Activated naive CD4-positive, alpha-beta T cell treated with anti-CD3 and anti-CD28 coated beads, Interleukin-2, amount 50 U/mL, for 72 hours (primary cell): ENCODE measurements at places on chromosomes 3 and 15.

DNA sequence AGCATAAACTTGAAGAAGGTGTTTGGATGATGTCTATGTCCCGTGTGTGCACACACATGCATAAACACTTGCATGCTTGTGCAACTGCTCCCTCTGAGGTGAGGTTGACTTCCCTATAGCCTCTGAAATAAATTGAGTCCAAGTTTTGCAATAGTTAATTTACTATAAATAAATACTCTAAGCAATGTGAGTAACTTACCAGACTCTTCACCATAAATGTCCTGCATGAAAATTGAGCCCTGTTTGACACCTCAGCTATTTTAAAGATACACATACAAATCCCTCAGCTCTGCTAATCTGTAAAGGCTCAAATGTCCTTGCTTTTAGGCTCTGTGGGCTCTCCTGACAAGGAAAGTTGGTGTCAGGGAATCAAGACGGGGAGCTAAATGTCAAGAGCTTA lies 37.1 kb downstream of the GJD2 start:
- no peak for DNase-seq

GRCh38 chr15:32966512-32966911 lies 228.0 kb downstream of the FMN1 start:
- no peak for DNase-seq

GRCh38 chr3:4818986-4819693 lies 160.1 kb upstream of the BHLHE40 start:
- DNase-seq = no peak

DNA sequence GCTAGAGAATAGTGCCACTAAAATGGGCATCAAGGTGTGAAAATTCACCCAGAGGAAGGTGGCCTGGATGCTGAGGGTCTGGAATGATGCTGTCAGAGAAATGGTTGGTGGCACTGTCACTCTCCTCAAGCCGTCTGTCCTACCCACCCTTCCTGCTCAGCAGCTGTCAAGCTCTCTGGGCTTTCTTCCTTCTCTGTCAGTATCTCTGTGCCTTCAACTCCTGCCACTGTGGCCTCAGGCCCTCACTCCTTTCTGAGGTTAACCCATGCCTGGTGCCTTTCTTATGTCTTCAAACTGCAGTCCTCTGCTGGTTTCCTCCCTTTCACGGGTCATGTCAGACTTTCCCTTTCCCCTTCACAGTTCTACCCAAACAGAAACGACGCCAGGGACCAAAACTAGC lies 4.4 kb downstream of the MYO5C start:
- no peak for DNase-seq

DNA sequence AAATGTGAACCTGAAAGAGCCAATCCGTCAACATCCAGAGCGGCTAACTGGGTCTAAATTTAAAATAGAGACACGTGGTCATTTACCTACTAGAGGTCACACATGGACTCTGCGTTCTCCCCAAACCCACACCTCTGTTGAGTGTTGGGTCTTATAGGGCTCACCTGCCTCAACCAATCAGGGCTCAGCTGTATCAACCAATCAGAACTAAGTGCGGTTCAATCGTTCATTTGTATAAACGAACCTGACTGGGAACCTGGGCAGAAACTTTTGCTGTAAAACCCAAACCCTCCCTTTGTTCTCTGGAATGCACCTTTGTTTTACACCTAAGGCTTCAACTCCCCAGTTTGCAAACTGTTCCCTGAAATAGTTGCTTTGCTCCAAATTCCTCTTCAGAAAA lies 8.9 kb downstream of the DNAAF4 start:
- DNase-seq = no peak
